ENCODE measurements at places on chromosomes 12 and 14. TPM values are rescaled to one million over a fixed set of nuclear protein-coding genes. Genes with fewer than 3 reads are reported as not detected.

- no peak for DNase-seq
These were observed 34.5 kb downstream of the PRKCH start for GRCh38 chr14:61355892-61356325.

DNA sequence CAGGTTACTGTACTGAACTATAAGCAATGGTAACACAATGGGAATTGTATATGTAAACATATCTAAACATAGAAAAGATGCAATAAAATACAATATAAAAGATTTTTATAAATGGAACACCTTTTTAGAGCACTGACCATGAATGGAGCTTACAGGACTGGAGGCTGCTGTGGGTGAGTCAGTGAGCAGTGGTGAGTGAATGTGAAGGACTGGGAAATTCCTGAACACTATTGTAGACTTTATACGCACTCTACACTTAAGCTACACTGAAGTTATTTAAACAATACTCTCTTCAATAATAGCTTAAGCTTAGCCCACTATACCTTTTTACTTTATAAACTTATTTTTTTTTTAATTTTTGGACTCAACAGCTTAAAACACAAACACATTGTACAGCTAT lies 313.5 kb downstream of the KCNC2 start:
- no peak for DNase-seq

DNA sequence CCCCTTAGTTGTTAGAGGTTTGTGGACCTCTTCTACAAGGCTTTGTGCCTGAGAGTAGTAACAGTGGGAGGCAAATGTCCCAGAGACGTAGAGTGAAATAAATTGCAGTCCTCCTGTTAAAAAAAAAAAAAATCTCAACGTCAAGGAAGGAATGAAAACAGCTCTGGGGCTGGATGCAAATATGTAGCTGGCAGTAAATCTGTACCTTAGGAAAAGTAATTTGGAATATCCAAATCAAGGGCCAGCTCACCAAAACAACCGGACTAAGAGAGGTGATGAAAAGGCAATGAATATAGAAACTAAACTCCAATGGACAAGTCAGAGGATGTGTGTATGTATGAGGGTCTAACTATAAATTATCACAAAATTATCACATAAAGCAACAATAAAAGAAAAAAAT lies 27.0 kb downstream of the SINHCAF start:
- no peak for DNase-seq

GRCh38 chr12:123478762-123479161 lies 20.8 kb downstream of the SNRNP35 start:
- no peak for DNase-seq

- no peak for DNase-seq
These were observed 20.3 kb upstream of the DHRS2 start for GRCh38 chr14:23615856-23616255.

DNA sequence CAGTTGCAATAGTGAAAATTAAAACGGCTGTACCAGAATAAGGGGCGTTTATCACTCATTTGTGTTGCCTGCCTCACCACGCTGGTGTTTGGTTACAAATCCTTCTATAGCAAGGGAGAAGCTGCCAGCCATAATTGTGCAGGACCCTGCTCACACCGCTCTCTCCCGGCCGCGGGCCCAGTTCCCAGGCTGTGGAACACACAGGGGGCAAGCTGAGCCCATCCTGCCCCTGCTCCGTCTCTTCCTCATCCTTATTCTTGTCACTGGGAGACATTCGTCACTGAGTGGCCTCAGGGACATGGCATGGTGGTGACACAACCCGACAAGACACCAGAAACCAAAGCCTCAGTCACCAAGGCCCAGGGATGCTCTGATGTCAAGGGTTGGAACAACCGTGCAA lies 116.3 kb upstream of the FKBP4 start:
- no peak for DNase-seq

GRCh38 chr12:8948701-8949341 lies 624 bp downstream of the M6PR start:
- DNase-seq = peak; percentile 38

DNA sequence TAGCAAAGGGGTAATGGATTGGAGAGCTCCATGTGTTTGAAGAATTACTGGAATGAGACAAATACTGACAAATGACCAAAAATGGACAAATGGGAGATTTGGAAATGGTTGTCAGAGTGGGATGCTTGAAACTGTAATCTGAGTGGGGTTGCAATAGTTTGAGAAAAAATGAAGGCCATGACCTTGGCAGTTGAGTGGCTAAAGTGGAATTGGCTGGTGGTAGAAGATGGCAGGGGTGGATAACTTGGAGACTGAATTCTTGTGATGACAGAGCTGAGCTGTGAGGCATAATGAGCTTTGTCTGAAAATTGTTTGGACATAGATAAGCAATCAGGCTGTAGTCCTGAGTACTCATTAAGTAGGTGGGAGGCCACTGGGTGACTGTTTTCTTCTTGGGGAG lies 222.5 kb upstream of the PRICKLE1 start:
- DNase-seq = no peak

DNA sequence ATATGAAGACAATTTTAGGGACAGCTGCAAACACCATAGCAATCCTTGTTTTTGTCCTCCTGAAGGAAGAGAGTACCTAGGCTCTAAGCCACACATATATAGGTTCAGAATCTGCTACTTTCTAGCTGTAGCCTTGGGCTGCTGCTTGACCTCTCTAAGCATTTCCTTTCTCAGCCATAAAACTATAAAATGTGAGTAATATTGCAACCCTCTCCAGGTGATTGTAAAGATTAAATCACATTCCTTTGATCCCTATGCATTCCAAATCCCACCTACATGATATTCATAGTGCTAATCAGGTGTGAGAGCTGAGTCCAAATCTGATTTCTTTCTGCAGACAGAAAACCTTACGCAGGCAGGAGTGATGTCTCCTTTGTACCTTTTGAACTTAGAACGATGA lies 913.5 kb downstream of the VRK1 start:
- no peak for DNase-seq

DNA sequence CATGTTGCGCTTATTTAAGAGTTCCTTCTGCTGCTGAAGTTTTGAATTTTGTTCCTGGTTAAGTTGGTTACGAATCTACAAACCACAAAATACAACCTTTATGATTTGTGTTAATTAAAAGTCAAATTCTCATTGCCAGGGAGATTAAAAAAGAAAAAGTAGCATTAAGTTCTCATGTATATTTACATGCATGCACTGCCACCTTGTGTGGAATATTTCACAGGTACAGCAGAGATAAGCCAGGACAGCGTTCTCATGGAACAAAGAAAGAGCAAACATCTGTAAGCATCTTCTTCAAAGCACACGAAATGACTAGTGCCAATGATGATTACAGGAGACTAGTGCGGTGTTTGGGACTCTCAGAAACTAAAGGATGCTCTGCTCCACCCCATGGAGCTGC lies 34.2 kb downstream of the ZFYVE21 start:
- no peak for DNase-seq

- no peak for DNase-seq
These were observed 307.8 kb downstream of the NOVA1 start for GRCh38 chr14:26289891-26290486.

Gene MANSC4
- total RNA-seq = not detected

DNA sequence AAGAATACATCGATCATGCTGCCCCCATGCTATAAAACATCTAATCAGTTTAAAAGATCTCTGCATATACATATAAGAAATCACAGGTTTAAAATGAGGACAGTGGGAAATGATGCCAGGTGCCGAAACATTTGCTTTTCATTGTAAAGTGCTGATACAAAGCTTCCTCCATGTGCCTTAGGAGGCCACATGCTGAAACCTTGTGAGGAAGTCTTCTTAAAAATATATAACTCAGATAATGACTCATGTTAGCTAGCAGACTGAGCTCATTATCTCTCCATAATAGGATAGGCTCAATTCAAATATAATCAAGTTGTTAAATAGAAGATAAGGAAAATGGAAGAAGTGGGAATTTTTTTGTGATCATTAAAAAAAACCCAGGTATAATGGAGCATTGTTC lies 65.9 kb downstream of the RFX4 start:
- DNase-seq = no peak

DNA sequence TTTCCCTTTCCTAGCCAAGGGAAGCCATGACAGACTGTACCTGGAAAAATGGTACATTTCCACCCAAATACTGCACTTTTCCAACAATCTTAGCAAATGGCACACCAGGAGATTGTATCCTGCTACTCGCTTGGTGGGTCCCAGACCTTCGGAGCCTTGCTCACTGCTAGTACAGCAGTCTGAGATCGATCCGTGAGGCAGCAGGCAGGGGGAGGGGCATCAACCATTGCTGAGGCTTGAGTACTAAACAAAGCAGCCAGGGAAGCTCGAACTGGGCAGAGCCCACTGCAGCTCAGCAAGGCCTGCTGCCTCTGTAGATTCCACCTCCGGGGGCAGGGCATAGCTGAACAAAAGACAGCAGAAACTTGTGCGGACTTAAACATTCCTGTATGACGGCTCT lies 218.8 kb downstream of the LRIG3 start:
- DNase-seq = no peak
